ENCODE measurements at places on chromosomes 1 and 21.

GRCh38 chr1:24022581-24023361 is 42.6 kb upstream of the SRSF10 start:
- no peak for DNase-seq

GRCh38 chr1:11664336-11665065 is 501 bp downstream of the FBXO6 start:
- DNase-seq: peak; percentile 43

GRCh38 chr1:111768023-111768422 is 12.3 kb downstream of the DDX20 start:
- no peak for DNase-seq

GRCh38 chr1:209652873-209653401 is 712 bp upstream of the LAMB3 start:
- DNase-seq: peak; percentile 67

DNA sequence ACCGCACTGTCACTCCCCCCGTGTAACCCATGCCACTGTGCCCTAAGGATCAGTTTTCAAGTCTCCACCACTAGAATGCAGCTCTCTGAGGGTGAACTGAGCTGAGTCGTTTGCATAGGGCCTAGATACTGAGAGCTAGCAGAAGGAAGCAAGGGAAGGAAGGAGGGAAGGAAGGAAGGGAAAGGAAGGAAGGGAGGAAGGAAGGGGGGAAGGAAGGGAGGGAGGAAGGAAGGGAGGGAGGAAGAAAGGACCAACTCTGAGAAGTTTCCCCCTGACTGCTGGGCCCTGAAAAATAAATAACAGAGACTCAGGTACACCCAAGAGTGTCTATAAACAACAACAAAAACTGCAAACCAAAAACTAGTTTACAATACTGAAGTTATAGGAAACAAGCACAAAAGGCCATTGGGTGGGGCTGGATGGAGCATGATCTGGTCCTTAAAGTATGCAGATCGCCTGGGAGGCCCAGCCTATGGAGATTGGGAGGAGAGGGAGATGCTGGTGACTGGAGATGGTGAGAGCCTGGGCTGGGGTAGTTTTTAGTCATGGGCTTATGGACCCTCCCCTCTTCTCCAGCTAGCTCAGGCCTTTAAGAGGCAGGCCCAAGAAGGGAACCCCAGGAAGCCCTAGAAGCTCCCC is 1.7 kb upstream of the MRPS15 start:
- DNase-seq: no peak

Measured in erythroblast (primary cell).